ENCODE measurements at places on chromosomes 1 and 21.

- no peak for DNase-seq
Measured at GRCh38 chr1:24119859-24120756, 8.2 kb upstream of the MYOM3 start.

- no peak for DNase-seq
Measured at GRCh38 chr1:183178545-183178944, 7.5 kb upstream of the LAMC2 start.

GRCh38 chr1:113874012-113874879 is 2.7 kb upstream of the PTPN22 start:
- DNase-seq: no peak

GRCh38 chr1:38671221-38671620 is 188.4 kb downstream of the RRAGC start:
- no peak for DNase-seq

DNA sequence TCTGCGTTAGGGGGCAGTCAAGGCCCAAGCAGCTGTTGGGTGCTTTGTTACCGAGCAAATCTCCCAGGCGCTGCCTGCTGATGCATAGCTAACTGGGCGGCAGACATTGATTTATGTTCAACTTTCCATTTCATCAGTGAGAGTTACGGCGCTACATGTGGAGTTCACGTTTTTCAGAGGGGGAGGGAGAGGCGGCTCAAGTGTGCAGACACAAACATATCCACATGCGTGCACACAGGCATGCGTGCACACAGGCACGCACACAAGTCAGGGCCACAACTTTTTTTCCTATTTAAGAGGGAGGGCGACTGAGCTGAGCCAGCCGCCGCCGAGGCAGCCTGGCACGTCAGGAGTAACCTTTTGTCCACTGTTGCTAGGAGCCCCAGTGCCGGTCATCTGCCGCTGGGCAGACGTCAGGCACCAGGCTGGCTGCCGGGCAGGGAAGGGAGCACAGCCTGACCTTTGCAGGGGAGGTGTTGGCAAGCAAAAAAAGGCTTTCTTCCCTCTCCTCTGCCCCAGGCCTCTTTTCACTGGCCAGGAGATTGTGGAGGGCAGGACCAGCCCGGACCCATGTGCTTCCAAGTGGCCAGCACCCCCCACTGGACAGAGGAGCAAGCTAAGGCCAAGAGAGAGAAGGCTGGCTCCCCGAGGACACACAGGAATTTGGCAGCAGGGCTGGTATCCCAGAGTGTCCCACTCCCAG is 73.3 kb downstream of the MRPL37 start:
- no peak for DNase-seq

DNA sequence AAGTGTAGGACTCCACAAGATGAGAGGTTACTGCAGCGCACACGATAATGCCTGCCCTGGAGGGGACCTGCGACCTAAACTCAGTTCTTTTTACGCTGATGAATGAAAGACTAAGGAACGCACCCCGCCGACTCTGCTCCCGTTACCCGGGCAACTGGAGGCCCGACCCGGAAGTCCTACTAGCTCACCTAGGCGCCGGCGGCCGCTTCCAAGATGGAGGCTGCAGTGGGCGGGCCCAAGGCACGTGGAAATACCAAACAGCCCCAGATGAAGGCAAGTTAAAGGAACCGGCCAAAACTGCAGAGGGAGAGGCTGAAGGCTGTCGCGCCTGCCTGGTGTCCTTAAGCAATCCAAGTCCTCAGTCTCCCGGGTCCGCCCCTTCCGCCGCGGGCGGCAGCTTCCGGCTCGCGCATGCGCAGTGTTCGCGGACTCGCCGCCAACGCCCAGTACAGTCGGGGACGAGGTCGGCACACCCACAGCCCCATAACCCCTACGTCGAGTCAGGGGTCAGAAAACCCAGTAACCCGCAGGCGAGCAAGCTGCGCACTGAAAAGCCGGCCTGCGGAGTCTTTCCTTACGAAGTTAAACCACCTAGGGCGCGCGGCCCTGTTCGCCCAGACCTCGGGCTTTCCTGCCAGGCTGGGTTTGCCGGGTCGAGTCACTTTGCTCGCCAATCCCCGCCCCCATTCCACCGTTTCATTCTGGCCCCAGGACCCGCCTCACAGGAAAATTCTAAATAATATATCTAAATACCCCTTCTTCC is at the start of gene SETD4:
Gene SETD4, minus strand, starts transcription at position 368 of the 763 bp plus-strand sequence. CDS start 1,638 bp downstream, outside the sequence.
- peak; percentile 93 for DNase-seq

GRCh38 chr1:119564548-119564947 is 57.5 kb downstream of the HSD3B1 start:
- no peak for DNase-seq

DNA sequence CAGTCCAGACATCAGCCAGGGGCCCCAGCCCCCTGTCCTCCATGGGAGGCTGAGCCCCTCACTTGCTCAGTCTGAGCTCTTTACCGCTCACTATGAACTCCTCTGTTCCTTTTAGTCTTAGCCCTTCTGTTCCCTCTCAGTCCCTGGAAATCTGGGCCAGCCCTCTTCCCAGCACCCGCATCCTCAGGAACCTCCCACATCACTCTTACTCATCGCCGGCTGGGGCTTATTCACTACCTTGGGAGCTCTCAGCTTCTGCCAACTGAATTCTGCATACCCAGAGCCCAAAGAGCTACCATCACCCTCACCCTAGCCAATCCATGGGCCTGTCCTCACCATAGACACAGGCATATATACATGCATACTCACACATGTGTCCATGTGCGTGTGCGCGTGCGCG is 11.5 kb downstream of the KNCN start:
- DNase-seq: no peak

- no peak for DNase-seq
Measured at GRCh38 chr1:168656485-168656884, 72.5 kb downstream of the DPT start.

DNA sequence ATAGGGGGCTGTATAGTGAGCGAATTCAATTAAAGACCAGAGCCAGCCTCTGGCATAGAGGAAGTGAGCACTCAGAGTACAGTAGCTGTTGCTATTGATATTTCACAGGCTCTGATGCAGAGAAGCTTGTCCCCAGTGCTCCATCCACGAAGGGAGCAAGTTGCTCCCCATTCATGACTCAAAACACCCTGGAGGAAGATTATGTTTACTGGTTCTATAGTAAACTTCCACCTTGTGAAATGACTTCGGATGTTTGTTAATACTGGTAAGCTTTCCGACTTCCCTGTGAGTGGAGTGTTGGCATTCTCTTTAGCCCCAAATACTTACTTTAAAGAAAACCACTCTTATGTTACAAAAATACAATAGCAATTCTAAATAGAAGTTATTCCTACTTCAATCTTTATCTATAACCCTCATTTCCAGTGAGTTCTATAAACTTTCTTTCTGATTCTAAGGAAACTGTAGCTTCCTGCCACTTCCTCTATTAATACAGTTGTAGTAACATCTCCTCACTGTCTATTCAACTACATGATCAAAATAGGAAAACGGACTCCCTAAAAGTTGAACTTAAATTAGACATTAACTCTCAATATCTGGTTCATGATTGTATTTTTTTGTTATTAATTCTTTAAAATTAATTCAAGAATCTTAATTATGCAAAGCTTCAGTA is 46.4 kb downstream of the ZNF281 start:
- DNase-seq: no peak

DNA sequence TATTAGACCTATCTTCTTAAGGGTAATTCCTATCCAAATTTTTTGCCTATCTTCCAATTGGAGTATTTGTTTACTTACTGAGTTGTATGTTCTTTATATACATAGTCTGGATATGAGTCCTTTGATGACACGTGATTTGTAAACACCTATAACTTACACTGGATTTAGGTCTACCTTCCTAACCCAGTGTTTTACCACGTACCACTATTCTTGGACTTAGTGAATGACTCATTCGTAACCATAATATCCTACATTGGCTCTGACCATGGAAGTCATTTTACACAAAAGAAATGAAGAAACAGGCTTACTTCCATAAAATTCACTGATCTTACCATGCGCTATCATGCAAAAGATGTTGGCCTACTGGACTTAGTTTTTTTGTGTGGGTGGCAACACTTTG is 23.9 kb upstream of the ZZZ3 start:
- no peak for DNase-seq

- no peak for DNase-seq
Measured at GRCh38 chr21:41164981-41165655, 2.8 kb upstream of the BACE2 start.

DNA sequence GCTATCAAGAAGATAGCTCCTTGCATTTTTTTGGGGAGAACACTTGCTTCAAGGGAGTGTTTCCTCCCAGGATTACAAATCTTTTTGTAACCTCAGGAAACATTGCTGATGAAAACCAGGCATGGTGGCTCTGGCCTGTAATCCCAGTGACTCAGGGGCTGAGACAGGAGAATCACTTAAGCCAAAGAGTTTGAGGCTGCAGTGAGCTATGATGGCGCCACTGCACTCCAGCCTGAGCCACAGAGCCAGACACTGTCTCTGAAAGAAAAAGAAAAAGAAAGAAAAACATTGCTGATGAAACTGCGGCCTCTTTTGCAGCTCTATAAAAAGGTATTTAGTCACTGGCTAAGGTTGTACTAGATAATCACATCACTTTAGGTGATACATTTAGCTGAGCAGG is 7.3 kb downstream of the RNU1-2 start:
- no peak for DNase-seq

- no peak for DNase-seq
Measured at GRCh38 chr1:18320051-18320450, 160.7 kb upstream of the KLHDC7A start.

- no peak for DNase-seq
Measured at GRCh38 chr1:234934611-234935033, 194.0 kb downstream of the TOMM20 start.

DNA sequence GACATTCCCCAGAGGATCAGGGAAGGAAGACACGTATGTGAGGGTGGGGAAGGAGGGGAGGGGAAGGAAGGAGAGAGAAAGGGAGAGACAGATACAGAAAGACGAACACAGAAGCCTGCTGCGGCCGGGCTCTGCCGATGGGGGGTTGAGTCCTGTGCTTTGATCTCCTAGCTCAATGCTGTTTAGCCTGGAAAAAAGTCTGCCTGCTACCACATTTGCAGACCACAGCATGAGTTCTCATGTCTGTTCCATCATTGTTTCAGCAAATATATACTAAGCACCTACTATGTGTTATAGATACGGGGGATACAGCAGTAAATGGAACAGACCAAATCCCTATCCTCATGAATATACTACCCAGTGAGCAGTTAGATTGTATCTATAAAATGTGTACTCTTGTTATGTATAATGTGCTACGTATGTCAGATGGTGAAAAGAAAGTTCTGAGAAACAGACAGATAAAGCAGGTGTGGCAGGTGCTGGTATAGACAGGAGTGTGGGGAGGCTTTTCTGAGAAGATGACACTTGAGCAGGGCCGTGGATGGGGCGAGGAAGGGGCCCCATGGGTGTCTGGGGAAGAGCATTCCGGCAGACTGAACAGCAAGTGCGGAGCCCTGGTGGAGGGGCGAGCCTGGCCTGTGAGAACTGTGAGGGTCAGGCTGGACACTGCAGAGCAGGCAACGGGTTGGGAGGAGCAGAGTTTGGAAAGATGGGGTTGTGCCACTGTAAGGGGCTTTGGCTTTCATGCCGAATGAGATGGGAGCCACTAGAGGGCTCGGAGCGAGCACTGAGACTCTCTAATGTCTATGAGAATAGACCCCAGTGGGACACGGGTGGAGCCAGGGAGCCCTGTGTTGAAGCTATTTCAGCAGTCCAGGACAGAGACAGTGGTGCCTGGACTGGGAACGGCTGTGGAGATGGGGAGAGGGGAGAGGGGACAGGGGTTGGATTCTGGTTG is 34.1 kb downstream of the KIAA1614 start:
- no peak for DNase-seq

DNA sequence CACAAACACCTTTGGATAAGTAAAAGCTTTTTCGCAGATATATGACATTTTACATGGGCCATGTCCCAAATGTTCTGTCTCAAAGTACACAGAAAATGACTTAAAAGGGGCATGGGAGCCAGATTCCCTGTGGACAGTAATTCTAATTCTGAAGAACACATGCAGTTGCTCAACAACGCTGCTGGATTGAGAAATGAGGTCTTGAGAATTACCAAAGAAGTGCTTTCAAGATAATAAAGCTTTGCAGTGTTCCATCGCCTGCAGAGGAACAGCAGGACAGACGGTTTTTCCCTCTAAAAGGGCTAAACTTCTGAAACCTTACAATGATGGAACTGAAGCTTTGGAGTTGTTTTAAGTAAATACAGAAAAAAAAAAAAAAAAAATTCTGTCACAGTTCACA is 55.3 kb upstream of the HSPA13 start:
- DNase-seq: no peak

DNA sequence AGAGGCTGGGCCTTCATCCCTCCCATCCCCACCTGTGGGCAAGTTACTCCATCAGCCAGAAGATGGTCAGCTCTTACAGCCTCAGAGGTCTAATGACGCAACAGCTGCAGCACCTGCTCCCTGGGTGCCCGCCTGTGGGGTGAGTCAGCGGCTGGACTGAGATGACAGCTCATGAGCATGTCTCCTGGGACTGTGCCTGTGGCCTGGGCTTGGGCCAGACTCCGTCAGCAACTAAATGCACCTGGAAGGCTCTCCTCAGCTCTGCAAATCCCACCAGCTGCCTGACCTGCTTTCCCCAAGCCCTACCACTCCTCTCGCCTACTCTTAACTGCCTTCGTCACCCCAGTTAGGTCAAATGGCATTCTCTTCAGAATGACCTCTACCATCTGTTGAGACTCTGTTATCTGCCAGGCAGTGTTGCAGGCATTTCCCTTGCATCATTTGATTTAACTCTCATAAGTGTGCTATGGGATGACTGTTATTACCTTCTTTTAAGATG is 47.7 kb downstream of the ETS2 start:
- no peak for DNase-seq

GRCh38 chr21:41610042-41610839 is 102.3 kb upstream of the TMPRSS2 start:
- DNase-seq: no peak

DNA sequence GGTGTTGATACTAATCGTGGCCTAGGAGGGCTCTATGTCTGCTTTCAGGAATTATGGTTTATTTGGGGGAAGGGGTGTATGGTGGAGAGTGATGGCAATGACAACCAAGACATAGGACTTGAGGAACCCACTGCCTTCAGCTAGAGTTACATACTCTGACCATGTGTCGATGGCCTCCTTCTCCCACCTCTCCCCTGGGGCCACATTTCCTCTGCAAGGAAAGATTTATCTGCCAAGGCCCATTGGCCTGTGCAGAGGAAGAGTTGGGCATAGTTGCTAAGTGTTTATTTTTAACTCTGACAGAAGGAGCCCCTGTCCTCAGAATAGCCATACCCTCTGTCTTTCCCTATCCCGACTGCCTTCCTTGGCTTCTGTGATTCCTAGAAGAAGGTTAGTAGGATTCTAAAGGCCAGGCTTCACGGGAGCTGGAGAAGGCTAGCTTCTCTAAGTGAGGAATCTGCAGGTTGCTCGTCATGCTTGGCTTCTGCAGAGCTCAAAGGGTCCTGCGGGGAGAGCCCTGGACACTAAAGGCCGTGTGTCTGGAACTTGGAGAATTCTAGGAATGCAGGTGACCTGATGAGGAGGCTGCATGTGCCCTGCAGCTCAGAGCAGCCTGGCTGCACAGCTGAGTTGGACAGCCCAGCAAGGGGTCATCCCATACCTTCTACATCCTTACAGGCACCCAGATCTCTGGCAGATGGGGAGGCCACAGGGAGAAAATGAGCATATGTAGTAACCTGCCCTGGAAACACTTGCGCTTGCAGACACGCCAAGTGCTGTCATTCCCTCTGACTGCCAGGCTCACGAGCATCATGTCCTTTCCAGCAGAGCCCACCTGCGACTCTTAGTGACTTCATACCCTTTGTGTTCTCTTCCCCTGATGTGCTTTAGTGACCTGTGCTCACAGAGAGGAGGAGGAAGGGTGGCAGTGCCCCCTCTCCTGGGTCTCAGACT is 9.7 kb downstream of the MAPKAPK2 start:
- DNase-seq: no peak

GRCh38 chr1:49576327-49576901 is 447.3 kb downstream of the AGBL4 start:
- no peak for DNase-seq

Measured in stimulated activated CD8-positive, alpha-beta memory T cell treated with anti-CD3 and anti-CD28 coated beads, Interleukin-15, amount 100 ng/mL, for 24 hours (primary cell).